ENCODE measurements at places on chromosomes 5 and 9.

GRCh38 chr9:25658571-25658970, 19.7 kb downstream of the TUSC1 start:
- DNase-seq, result no peak

- DNase-seq, result no peak
Measured at GRCh38 chr5:141618030-141618803, 583 bp downstream of the DIAPH1 start.

- DNase-seq, result no peak
Measured at GRCh38 chr5:155746367-155747038, 580.5 kb upstream of the SGCD start.

DNA sequence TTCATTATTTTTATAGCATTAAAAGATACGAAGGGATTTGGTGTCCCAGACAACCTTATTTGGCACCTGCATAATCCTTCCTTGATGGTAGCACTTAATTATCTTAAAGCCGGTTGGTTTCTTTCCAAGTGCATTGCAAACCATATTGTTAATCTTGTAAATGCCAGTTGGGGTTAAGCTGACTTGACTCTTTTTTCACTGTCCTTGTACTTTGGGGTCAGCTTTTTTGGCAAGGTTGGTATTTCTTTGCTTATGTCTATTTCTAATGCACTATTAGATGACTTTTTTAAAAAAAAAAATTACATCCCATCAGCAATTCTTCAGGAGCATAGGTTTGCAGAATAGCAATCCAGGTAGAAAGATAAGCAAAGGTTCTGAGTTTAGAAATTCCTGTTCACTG, 466.8 kb upstream of the TLE4 start:
- no peak for DNase-seq

- no peak for DNase-seq
Measured at GRCh38 chr9:88737876-88738275, 202.9 kb downstream of the NXNL2 start.

GRCh38 chr9:76419782-76420380, 25.7 kb upstream of the RFK start:
- DNase-seq, result no peak

DNA sequence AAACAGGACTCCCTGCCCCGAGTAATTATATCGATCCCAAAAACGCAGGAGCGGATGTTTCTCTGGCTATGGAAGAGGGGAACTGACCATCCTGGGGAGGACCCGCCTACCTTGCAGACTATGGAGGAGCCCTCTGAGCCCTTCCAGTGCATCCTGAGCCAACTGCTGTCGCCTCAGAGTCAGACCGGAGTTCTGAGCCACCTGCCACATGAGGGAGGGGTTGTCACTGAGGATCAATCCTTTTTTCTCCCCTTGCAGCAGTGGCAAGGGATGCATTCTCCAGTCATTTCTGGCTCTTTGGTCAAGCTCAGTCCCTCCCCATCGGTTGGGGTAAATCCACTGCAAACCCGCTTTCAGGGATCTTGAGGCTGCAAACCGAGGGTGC, 709 bp downstream of the FANCG start:
- DNase-seq, result no peak

- no peak for DNase-seq
Measured at GRCh38 chr9:35106343-35106730, 3.4 kb upstream of the STOML2 start.

DNA sequence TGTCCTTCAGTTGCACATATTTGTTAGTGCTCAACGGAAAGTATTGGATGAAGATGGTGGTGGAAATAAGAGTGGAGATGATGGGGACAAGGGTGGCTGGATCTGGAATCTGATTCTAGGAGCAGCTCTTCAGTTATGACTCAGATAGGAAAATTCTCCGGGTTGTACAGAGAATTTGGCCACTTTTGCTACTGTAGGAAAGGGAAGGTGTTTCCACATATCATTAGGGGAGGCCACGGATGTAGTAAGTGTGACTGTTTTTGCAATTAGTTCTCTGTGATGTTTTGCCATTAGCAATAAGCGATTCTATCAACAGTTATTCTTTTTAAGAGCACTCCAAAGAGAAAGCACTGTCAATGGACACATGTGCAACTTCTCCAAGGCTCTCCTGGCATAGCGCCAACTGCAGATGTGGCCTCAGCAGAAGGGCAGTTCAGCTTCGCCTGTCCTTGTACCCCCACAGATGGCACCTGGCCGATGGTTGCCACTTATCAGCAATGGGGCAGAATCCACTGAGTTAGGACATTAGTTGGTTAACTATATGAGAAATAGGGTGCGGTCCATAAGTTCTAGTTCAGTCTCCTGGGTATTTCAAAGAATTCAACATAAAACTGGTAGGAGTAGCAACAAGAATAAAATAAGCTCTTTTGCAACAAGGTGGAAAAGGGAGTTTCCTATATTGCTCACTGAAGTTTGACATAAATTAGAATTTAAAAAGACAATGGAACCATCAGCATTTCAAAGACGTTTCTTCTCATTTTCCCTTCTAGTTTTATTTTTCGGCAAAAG, 96.3 kb downstream of the ARSB start:
- no peak for DNase-seq

DNA sequence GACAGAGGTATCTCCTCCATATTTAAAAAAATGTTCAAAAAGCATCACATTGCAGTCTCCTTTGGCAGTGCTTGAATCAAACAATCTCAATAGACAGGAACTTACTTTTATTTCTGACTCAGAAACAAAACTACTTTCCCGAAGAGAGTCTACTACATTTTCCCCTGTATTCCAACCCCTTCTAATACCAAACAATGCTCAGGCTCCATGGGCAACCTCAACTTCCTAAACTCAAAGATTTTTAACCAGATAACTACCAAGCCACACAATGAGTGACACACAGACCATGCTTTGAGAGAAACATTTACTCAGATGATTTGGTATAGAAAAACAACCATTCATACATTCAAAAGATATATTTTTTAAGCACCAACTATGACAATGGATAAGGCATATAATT, 70.5 kb downstream of the APBA1 start:
- no peak for DNase-seq

DNA sequence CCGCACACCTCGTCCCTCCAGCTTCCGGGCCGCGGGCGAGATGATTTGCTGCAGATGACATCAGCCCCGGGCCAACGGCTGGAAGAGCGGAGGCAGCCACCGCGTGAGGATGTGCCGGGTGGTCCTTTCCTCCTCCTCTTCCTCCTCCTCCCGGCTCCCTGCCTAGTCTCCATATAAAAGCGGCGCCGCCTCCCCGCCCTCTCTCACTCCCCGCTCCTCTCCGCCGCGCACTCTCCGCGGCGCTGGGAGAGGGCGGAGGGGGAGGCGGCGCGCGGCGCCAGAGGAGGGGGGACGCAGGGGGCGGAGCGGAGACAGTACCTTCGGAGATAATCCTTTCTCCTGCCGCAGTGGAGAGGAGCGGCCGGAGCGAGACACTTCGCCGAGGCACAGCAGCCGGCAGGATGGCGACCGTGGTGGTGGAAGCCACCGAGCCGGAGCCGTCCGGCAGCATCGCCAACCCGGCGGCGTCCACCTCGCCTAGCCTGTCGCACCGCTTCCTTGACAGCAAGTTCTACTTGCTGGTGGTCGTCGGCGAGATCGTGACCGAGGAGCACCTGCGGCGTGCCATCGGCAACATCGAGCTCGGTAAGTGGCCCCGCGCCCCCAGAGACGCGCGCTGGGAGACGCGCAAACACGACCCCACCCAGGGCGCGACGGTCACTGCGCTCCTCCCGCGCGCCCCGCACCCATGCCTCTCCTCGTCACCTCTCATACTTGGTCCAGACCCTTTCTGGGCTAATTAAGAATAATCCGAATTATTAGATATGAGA, at the start of gene MAP1B:
TSS of gene MAP1B (plus strand) at position 345 of the 770 bp plus-strand sequence. CDS start at position 402, 57 bp downstream.
- DNase-seq, result no peak

GRCh38 chr9:106621313-106622163, 241.4 kb upstream of the ZNF462 start:
- no peak for DNase-seq

DNA sequence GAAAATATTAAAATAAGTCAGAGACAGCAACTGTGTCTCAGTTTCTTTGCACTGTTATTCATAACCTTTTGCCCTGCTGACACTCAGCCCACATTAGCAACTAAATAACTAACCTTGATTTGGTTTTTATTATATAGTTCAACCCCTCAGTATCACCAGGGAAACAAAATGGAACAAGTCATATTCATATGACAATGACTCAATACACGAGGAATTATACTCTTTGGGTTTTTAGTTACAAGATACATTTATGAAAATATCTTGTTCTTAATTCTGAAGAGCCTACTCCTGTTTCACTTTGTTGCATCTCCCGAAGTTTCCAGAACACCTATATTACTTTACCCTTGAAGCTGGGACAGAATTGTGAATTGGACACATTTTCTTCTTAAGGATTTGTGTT, 845.4 kb downstream of the EFNA5 start:
- no peak for DNase-seq

DNA sequence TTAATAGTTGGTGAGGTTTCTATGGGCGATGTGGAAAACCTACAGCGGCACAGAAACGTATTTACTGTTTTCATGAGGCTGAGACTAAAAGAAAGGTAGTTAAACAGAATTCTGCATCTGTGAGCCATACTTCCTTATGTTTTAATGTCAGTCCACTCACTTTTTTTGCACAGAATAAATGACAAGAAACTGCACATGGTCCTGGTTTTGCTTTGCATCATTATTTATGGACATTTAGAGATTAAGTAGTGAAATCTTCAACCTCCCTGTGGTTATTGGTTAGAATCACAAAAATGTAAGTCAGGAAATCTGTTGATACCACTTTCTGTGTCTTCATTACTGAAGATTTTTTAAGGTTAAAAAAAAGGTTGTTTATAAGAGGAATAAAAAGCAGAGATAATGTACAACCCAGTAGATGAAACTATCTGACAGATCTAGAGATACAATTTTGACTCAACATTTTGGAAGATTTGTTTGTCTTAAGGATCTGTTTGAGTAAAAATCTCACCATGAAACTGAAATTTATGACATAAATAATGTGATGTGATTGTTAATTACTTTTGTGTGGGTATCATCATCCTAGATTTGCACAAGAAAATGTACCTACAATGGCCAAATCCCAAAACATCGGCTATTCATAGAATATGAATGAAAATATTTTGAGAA, 2.4 kb downstream of the PRR16 start:
- DNase-seq, result no peak

- DNase-seq, result no peak
Measured at GRCh38 chr9:99905833-99906402, 536 bp upstream of the STX17 start.

DNA sequence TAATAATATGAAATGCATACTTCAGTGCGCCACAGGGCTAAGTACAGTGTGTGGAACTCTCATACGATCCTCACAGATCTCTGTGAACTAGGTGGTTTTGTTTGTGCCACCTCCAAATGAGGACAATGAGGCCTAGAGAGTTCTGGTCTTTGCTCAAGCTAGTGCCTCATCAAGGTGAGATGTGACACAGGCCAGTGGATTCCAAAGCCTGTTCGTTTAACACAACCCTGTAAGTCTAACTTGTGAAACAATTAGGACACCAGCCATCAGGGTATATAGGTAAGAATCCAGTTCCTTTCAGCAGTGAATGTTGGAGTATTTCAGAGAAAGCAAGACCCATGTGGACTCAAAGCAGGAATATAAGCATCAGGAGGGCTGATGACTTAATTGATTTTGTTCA, 130.7 kb upstream of the GAS1 start:
- no peak for DNase-seq

- DNase-seq, result no peak
Measured at GRCh38 chr9:97136421-97136820, 97.5 kb upstream of the CTSV start.

- DNase-seq, result no peak
Measured at GRCh38 chr9:89919171-89919681, 314.4 kb downstream of the GADD45G start.

- no peak for DNase-seq
Measured at GRCh38 chr9:115746496-115746895, 407.1 kb upstream of the PAPPA start.

DNA sequence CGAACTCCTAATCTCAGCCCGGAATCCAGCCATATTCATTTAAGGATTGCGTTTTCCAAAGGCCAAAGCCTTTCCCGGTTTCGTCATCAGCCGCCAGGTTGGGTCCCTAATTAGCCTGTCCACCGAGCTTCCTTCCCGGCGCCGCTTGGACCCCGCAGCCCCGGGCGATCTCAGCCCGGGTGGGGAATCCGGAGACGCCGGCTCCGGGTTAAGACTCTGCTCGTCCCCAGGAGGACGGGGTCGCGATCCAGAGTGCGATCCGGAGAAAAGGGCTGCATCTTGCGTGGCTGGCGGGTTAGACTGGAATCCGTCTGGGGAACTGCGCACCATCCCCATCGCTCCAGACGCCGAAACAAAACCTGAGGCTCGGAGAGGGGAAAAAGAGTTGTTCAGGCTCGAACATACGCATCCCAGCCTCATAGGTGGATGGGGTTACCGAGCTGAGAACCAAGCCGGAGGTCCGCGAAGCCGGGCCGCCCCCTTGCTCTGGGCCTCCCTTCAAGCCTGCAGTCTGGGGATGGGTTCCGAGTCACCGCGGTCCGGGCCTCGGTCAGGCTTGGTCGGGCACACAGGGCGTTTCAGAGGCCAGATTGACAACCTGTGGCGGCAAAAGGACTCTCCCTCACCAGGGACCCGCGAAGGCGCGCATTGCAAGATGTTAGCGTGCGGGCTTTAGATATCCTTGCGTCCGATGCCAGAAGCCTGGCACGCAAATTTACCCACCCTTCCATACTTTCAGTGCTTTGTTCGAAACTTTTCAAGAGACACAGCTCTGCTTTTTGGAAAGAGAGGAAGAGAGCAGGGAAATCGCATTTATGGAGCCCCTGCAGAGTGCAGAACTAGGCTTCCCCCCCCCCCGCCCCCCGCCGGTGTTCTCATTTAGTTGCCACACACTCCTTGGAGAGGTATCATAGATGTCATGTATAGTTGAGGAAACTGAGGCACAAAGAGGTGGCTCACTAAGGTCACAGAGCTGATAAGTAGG, 7.9 kb downstream of the MSX2 start:
- DNase-seq, result no peak

- DNase-seq, result no peak
Measured at GRCh38 chr5:59008816-59009473, 426.1 kb downstream of the RAB3C start.

- DNase-seq, result no peak
Measured at GRCh38 chr9:21680590-21680989, 121.8 kb upstream of the MTAP start.

GRCh38 chr5:6739603-6740002, 26.4 kb downstream of the TENT4A start:
- DNase-seq, result no peak

DNA sequence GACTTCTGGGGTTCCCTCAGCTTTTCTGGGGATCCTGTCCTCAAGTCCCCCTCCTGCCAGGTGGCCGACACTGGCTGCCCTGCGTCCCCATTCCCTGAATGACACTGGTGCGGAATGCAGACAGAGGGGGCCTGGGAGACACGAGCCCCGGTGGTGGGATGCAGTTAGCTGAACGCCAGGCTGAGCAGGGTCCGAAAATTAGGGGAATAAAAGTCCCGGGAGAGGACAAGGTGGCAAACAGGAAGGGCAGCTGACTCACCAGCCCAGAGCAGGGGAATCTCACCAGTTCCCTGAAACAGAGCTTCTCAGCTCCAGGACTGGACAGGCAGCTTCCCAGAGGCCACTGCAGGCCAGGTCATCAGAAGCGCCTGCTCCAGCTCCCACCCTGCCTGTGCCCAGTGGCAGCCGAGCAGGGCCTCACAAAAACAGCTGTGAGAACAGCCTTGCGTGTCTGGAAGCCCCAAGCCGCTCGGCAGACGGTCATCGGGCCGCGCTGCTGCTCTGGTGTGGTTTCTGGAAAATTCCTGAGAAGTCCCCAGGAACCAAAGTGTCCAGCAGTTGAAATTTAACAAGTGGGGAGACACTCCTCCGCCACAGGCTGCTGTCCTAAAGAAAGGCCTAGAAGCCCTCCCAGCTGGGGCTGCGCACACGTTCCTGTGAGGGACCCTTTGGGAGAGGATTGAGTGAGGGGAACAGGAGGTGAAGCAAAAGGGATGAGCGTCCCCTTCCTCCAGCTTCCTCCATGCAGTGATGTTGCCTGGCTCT, 47.6 kb upstream of the EXOC3 start:
- DNase-seq, result no peak

Measured in stimulated activated CD4-positive, alpha-beta T cell treated with anti-CD3 and anti-CD28 coated beads, Interleukin-1b, Interleukin-23, amount 100 ng/mL, for 24 hours (primary cell).